Hematopoietic multipotent progenitor cell treated with erythropoietin and hydrocortisone succinate and interleukin-3 and kit ligand, for 8 days (in vitro differentiated cells): ENCODE measurements at places on chromosomes 6 and 20.

DNA sequence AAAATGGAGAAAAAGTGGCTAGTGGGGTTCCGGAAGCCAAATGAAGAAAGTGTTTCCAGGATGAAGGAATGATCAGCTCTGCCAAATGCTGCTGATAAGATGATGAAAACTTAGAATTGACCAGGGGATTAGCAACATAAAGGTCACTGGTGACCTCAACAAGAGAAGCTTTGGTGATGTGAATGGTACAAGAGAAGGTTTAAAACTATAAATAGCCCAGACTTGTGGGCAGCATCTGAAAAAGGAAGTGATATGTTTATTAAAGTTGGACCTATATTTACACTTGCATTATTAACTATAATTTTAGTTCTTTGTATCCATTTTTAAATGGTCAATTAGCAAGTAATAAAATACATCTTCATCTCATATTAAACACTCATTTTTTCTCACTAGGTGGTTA, 45.1 kb downstream of the CGA start:
- no peak for DNase-seq

DNA sequence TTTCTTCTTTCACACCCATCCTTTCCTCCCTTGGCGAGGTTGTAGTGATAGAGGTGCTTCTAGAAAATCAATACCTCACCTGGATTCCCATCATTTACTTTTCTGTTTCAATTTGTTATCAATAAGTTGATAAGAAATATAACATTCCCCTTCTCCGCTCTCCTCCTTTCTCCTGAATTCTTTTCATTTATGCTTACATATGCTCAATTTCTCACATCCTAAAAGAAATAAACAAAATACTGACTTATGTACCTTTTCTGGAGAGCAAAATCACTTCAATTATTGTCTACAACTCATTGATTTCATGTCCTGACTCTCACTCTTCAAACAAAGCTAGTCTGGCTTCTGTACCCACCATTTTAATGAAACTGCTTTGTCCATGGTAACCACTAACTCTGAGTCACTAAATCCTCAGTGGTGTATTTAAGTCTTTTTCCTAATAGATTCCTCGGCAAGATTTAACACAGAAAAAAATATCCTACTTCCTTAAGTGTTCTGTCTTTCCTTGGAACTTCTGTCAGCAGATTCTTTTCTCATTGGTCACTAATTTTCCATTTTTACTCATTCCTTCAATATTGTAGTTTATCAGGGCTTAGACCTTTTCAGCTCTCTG, 289.6 kb downstream of the RFPL4B start:
- no peak for DNase-seq

DNA sequence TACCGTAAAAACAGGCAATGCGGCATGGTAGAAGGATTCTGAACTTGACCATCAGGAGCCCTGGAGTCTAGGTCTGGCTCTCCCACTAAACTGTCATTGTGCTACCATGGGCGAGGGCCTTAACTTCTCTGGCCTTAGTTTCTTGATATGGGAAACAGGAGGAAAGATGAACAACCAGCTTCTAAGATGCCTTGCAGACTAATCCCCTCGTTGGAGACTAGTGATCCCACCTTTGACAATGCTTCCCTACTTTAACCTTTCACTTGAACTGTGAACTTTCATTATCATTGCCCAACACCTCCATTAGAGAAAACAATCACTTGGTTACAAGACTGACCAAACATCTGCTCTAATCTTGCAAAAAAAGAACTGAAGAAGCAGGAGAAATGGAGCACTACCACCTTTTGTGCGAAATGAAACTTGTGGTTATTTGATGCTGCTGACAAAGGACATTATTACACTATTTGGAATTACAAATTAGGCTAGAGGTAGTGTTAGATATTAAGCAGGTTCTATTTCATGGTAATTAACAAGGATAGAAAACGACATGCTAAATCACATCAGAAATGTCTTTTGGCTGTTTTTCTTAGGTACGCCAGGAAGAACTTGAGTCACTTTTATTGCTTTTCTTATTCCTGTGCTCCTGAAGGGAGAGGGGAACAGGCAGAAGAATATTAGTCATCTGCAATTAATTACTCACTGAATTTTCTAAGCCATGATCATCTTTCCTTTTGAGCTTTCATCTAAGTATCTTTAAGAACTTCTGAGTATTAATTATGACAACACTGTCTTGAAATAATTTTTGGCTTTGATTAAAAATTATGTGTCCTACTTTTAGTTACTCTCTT, 39.1 kb upstream of the ARHGAP18 start:
- DNase-seq: no peak

DNA sequence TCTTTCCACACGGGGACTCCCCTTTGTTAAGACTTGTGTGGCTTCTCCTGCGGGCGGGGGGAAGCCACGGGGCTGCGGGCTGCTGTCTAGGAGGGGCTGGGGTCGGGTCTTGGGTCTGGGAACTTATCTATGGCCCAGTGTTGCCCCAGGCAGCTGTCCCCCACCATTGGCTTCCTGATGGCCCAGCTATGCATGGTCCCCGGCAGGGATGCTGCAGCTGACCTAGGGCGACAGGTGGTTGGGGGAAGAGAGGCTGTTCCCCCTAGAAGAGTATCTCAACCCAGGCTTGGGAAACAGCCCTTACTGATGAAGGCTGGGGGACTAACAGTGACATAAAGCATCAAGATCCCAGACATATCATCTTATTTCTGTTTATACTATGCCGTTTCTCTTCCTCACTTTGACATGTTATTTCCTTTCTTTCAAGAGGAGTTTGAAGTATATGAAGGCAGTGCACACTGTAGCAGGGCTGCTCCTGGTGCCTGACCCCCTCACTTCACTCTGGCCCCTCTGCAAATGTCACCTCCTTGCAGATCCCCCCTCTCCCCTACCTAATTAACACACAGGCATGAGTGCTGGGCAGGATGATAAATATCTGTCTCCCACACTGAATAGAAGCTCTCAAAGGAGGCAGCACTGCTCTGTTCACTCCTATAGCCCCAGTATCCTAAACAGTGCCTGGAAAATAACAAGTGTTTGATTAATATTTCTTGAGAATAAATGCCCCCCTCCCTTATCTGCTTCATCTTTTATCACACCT, 87.0 kb downstream of the HIVEP2 start:
- no peak for DNase-seq

- no peak for DNase-seq
Measured at GRCh38 chr6:130966344-130966980, 96.6 kb downstream of the EPB41L2 start.
